ENCODE measurements at places on chromosomes 6 and 20.

DNA sequence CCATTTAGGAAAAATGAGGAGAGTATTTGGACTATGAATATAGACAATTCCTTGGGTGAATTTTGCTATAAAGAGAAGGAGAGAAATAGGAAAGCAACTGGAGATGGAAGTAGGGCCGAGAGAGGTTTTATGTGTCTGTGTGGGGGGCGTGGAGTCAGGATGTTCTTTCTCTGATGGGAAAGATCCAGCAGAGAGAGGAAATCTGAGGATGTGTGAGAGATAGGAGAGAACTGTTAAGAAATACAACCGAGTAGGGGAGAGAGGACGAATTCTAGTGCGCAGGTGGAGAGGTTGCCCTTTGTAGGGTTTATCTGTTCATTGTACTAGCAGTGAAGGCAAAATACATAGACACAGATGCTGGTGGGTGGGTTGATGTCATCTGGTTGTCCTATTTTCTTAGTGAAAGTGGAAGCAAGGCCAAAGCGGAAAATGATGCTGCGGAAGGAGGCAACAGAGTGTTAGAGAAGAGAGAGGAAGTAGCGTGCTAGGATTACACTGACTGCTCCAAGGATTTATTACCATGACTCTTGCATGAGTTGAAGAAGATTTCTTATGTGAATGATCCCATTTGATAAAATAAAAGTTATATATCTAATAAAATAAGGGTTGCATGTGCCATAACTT is 57.7 kb downstream of the CLVS2 start:
- H3K27ac ChIP-seq: no peak overlapping the region
- DNase-seq: no peak
- H3K4me1 ChIP-seq: no peaks in the 10 kb centered on the region
- H3K27me3 ChIP-seq: no peaks in the 10 kb centered on the region
- H3K36me3 ChIP-seq: no peaks in the 10 kb centered on the region

DNA sequence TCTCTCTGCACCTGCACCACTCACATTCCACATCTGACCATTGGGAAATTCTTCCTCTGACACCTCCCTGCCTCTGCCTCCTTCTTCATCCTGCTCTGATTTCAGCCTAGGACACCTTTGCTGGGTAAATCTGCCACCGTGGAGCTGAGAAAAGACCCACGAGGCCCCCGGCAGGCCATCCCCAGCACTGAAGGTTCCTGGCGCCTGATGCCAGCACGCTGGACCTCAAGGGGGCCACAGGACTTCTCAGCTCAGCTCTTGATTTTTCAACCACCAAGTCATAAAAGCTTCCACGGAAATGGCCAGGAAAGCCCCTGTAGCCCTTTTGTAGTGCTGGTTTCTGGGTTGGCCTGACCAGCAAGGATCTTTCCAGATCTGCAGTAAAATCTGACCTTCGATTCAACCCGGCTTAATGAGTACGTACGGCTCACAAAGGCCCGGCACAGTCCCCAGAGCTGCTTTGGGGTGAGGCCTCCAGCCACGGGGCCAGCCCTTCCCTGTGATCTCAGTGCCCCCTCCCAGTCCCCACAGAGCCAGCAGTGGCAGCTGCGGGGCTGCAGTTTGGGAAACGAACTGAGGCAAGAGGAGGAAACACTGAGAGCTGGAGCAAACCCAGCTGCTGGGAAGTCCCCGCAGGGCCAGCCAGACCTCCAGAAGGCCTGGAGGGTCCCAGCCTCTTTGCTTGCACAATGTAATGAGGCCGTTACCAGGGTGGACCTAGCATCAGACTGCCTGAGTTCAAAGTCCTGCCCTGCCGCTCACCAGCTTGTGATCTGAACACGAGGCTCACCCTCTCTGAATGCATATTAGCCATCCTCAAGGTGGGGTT is 157.5 kb downstream of the BMP7 start:
- no peak overlapping the region for H3K4me3 ChIP-seq
- H3K36me3 ChIP-seq: no peaks in the 10 kb centered on the region
- H3K4me1 ChIP-seq: peaks cover 5% of the 10 kb centered on the region
- no peaks in the 10 kb centered on the region for H3K27me3 ChIP-seq
- no peak for DNase-seq

DNA sequence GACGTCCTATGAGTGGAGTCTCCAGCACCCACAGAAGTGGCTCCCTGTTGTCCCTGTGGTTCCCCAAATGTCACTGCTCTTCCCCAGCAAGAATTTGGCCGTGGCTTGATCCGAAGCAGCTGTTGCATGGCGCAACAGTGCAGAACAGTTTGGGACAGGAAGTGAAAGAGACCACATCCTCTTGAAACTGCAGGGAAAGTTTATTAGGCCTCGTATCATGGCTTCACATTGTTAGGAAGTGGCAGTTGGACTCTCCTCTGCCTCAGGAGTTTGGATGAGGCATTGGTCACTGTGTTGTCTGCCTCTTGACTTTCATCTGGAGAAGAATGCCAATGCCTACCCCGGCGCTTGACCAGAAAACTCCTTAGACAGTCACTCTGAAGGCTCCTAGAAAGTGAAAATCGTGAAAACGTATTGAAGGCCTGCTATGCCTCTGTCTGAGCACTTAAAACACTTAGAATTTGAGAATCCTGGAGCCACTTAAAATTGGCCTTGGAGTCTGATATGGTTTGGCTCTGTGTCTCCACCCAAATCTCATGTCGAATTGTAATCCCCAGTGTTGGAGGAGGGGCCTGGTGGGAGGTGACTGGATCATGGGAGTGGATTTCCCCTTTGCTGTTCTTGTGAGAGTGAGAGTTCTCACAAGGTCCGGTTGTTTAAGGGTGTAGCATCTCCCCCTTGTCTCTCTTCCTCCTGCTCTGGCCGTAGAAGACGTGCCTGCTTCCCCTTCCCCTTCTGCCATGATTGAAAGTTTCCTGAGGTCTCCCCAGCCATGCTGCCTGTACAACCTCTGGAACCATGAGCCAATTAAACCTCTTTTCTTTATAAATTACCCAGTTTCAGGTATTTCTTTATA is 334.9 kb upstream of the JARID2 start:
- no peaks in the 10 kb centered on the region for H3K27me3 ChIP-seq
- H3K27ac ChIP-seq: no peak overlapping the region
- no peaks in the 10 kb centered on the region for H3K36me3 ChIP-seq
- no peak for DNase-seq
- no peaks in the 10 kb centered on the region for H3K4me1 ChIP-seq

DNA sequence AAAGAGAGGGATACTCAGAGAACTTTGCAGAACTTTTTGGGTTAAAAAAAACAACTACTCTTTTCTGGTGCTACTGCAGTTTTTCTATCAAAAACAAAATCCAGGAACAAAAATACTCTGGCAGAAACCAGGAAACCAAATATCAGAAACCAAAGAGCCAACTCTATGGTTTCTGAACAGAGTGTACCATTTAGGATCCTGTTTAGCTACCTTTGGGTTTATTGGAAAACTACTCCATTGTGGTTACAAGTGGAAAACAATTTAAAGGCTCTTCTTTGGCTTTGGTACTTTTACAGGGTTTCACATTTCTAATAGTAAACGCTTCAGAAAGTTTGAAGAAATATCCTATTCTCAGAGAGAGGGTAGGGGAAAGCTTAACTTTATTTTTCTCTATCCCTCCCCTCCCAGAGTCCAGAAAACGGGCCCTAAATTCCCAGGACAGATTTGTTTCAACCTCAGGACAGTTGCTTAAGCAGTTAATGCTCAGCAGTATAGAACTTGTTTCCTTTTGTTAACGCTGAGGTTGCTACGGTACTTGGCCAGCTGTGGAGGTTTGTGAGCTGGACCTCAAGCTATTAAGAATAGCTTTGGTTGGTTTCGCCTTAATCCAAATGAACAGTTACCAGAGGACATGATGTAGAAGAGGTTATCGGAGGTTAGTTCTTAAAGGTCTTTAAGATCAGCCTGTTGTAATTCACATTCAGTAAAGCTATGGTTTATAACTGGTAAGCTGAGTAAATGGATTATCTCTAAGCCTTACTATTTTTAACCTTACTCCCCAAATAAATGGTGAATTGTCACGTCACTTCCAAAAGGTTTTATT is 47.9 kb downstream of the FOXO3 start:
- H3K27ac ChIP-seq: peak overlapping the region; percentile 58
- DNase-seq: no peak
- no peaks in the 10 kb centered on the region for H3K36me3 ChIP-seq
- no peak overlapping the region for H3K4me3 ChIP-seq

- H3K27ac ChIP-seq: no peak overlapping the region
- no peak overlapping the region for H3K4me3 ChIP-seq
- no peaks in the 10 kb centered on the region for H3K27me3 ChIP-seq
- no peaks in the 10 kb centered on the region for H3K36me3 ChIP-seq
- DNase-seq: no peak
Measured at GRCh38 chr6:48150701-48151100, 39.7 kb upstream of the PTCHD4 start.

DNA sequence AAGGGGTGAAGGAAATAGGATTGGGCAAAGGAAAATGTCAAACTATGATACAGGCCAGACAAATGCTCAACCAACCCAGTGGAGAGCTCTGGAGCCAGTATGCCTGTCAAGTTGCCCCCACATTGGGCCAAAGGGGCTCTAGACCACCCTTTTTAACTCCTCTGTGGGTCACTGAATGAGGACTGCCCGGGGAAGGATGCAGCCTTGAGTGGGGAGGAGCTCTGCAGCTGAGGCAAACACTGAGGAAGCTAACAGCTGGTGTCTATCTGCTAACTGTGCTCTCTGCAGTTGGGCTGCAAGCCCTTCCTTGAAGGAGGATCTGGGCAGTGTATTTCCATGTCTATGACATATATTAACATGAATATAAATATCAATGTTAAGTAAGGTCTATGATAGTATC is 98.4 kb upstream of the PRSS16 start:
- H3K27ac ChIP-seq: no peak overlapping the region
- no peaks in the 10 kb centered on the region for H3K27me3 ChIP-seq
- no peak overlapping the region for H3K4me3 ChIP-seq

- H3K4me3 ChIP-seq: no peak overlapping the region
- H3K36me3 ChIP-seq: no peaks in the 10 kb centered on the region
- H3K27ac ChIP-seq: no peak overlapping the region
- H3K27me3 ChIP-seq: no peaks in the 10 kb centered on the region
- DNase-seq: no peak
Measured at GRCh38 chr20:64131406-64131805, 24.0 kb upstream of the NPBWR2 start.

GRCh38 chr20:23144856-23145255 is 58.7 kb upstream of the CD93 start:
- no peak for DNase-seq
- peaks cover 63% of the 10 kb centered on the region for H3K4me1 ChIP-seq
- no peak overlapping the region for H3K4me3 ChIP-seq

DNA sequence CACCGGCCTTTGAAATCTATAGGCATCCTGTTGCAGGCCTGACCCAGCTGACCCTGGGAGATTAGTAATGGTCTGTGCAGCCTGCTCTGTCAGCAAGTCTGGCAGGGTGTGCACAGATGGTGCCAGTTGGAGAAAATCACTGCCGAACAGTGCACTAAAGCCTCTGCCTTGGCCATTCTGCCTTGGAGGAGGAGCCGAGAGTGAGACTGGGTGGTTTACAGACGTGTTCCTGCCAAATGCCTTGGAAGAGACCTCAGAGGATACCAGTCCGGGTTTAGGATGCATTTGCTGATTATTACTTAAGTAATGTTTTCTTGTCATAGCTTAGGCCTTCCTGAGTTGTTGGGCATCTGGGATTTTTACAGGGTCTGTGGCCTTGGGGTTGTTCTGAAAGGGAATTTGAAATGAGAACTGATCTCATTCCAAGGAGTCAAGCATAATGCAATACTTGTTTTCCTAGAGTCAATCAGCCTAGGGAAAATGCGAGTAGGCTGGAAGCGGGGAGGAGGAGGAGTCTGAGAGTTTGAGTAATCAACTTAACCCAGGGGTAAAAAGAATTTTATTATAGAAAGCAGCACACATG is 292.1 kb downstream of the SOX4 start:
- no peak overlapping the region for H3K4me3 ChIP-seq
- peak overlapping the region; percentile 65 for H3K27ac ChIP-seq
- H3K36me3 ChIP-seq: no peaks in the 10 kb centered on the region
- DNase-seq: no peak
- no peaks in the 10 kb centered on the region for H3K27me3 ChIP-seq
- H3K4me1 ChIP-seq: peaks cover 22% of the 10 kb centered on the region

- DNase-seq: no peak
- H3K27ac ChIP-seq: no peak overlapping the region
- no peaks in the 10 kb centered on the region for H3K4me1 ChIP-seq
- no peaks in the 10 kb centered on the region for H3K27me3 ChIP-seq
Measured at GRCh38 chr20:40651151-40651550, 37.9 kb downstream of the MAFB start.

DNA sequence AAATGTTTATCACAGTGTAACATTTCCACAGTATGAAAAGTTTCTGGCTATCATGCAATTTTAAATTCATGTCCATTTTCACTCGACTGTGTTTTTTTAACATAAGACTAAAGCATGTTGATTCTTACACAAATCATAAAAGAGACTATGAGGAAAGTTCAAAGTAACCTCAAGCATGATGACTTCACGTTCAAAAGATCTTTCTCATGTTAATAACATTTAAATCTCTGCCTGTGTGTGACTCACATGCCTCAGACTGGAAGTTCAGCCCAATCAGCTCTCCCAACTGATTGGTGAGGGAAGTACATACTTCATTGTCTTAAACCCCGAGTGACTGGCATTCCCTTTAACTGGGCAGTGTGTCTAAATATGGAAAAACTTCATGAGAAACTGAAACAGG is 37.4 kb downstream of the ATXN1 start:
- DNase-seq: no peak
- no peak overlapping the region for H3K4me3 ChIP-seq
- H3K27me3 ChIP-seq: no peaks in the 10 kb centered on the region
- H3K36me3 ChIP-seq: no peaks in the 10 kb centered on the region
- H3K4me1 ChIP-seq: peaks cover 82% of the 10 kb centered on the region

- H3K27ac ChIP-seq: no peak overlapping the region
- H3K36me3 ChIP-seq: no peaks in the 10 kb centered on the region
- no peaks in the 10 kb centered on the region for H3K27me3 ChIP-seq
- no peak overlapping the region for H3K4me3 ChIP-seq
Measured at GRCh38 chr6:38282911-38283310, 356.8 kb downstream of the BTBD9 start.

GRCh38 chr6:28393912-28394662 is 5.5 kb downstream of the ZSCAN12 start:
- H3K27me3 ChIP-seq: no peaks in the 10 kb centered on the region
- H3K27ac ChIP-seq: no peak overlapping the region
- H3K4me1 ChIP-seq: peaks cover 34% of the 10 kb centered on the region
- DNase-seq: no peak
- H3K36me3 ChIP-seq: no peaks in the 10 kb centered on the region

GRCh38 chr20:19562426-19562825 is 195.6 kb upstream of the RIN2 start:
- DNase-seq: no peak
- no peaks in the 10 kb centered on the region for H3K27me3 ChIP-seq
- no peaks in the 10 kb centered on the region for H3K36me3 ChIP-seq
- H3K4me1 ChIP-seq: peaks cover 9% of the 10 kb centered on the region

GRCh38 chr20:47334022-47334551 is 22.4 kb downstream of the ZMYND8 start:
- no peak for DNase-seq
- no peak overlapping the region for H3K4me3 ChIP-seq
- no peaks in the 10 kb centered on the region for H3K27me3 ChIP-seq
- no peaks in the 10 kb centered on the region for H3K36me3 ChIP-seq
- H3K27ac ChIP-seq: peak overlapping the region; percentile 91

Measured in vagina (tissue), 2 donors.